ENCODE measurements at places on chromosomes 2 and 18. TPM values are rescaled to one million over a fixed set of nuclear protein-coding genes. Genes with fewer than 3 reads are reported as not detected.

- no peak for DNase-seq
Measured at GRCh38 chr2:216339456-216340279, 32.6 kb downstream of the MARCHF4 start.

Gene TRABD2A
- 0.58 TPM for total RNA-seq

- no peak for DNase-seq
Measured at GRCh38 chr2:219495531-219496122, 3.1 kb upstream of the GMPPA start.

GRCh38 chr2:124001696-124002430, 23.2 kb upstream of the CNTNAP5 start:
- no peak for DNase-seq

DNA sequence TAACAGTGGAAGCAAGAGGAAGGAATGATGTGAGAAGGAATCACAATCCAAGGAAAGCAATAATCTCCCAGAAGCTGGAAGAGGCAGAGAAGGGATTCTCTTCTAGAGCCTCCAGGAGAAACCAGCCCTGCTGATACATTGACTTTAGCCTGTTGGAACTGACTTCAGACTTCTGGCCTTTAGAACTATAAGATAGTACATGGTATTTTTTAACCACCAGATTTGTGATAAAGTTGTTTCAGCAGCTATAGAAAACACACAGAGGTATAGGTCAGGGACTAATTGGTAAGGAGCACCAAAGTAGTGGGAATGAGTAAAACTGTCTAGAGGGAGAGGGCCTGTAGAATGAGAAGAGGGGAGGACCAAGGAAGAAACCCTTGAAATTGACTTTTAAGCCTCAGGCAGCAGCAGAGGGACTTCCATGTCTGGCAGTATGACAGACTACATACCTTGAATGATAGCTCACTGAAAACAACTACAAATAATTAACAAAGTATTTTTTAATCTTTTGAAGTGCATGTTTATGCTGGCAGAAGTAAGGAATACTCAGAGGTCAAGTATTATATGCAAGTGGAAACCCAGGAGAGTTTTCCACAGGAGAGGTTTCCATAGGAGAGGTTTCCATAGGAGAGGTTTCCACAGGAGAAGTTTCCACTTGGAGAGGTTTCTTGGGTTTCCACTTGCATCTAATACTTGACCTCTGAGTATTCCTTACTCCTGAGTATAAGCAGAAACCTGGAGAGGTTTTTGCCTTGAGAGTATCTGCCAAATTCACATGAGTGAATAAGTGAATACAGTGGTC, 33.8 kb upstream of the TMEM17 start:
- DNase-seq, result peak; percentile 20

DNA sequence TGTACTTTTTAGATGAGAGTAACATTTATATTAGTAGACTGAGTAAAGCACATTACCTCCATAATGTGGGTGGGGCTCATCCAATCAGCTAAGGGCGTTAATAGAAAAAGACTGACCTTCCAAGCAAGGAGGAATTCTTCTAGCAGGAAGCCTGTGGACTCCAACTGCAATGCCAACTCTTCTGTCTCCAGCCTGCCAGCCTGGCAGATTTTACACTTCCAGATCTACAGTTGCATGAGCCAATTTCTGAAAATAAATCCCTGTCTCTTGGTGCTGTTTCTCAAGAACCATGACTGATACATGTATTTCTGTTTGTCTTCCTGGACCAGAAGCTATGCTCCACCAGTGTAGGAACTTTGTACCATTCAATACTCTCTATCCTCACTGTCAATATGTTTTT, 69.0 kb upstream of the LMAN1 start:
- no peak for DNase-seq

Gene CLEC4F
- total RNA-seq, result not detected

Gene DPP10
- 0.06 TPM for total RNA-seq

- no peak for DNase-seq
Measured at GRCh38 chr18:12005538-12006487, 24.5 kb downstream of the IMPA2 start.
